Effector memory CD4-positive, alpha-beta T cell (primary cell): ENCODE measurements at places on chromosomes 2 and 18.

- no peak for DNase-seq
These were observed 612.1 kb downstream of the KCNJ3 start for GRCh38 chr2:155310589-155310988.

DNA sequence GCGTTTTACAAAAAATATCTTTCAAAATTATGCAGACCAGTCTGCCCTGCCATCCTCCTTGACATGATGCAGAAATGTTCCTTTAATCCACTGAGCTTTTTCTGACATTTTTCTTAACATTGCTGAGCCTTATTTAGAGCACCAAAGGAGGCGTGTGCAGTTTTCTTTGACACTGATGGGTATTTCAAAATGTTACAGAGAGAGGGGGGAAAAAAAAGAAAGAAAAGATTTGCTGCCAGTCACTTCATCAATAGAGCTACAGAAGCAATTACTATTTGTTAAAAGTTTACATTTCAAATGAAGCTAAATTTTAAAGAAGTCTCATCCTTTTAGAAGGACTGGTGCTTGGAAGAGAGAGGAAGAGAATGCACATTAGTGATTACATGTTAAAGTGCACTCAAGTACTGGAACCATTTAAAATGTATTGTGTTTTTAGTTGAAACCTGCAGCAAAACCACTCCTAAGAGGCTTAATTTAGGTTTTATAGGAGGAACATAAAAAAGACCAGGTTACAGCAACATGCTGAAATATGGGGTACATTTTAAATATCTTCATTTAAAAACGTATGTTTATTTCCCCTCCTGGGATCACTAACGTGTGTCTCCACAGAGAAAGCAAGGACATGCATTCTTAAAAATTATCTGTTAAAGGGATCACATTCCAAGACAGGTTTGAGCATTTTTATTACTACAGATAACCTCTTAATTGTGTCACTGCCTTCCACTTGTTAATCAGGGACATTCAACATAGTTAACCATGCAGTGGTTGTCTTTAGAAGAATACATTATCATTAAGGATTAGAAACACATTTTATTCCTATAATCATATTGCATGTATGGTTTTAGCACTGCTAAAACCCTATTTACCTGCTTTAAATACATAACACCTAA lies 258.4 kb downstream of the MEIS1 start:
- no peak for DNase-seq

GRCh38 chr2:238061315-238062202 lies 758 bp downstream of the SCLY start:
- no peak for DNase-seq

- no peak for DNase-seq
These were observed 89.5 kb downstream of the CERS6 start for GRCh38 chr2:168545439-168546082.

- DNase-seq = no peak
These were observed 69.0 kb upstream of the OTOS start for GRCh38 chr2:240209493-240209892.

GRCh38 chr2:226838722-226839121 lies 2.9 kb downstream of the RHBDD1 start:
- DNase-seq = no peak
